ENCODE measurements at places on chromosomes 2 and 18. TPM values are rescaled to one million over a fixed set of nuclear protein-coding genes. Genes with fewer than 3 reads are reported as not detected.

The MREG gene
- not detected for polyA plus RNA-seq

The GPR35 gene
- polyA plus RNA-seq, result 36.3 TPM

The RESP18 gene
- polyA plus RNA-seq, result not detected

The CASP10 gene
- polyA plus RNA-seq, result 23.3 TPM

The VIT gene
- polyA plus RNA-seq, result not detected

The NCKAP5 gene
- not detected for polyA plus RNA-seq

GRCh38 chr2:27123302-27124150 lies at the start of gene ABHD1:
Gene ABHD1, plus strand, starts transcription at chr2:27123815. Its CDS starts 134 bp downstream, at chr2:27123949.
- peak; percentile 96 for DNase-seq

DNA sequence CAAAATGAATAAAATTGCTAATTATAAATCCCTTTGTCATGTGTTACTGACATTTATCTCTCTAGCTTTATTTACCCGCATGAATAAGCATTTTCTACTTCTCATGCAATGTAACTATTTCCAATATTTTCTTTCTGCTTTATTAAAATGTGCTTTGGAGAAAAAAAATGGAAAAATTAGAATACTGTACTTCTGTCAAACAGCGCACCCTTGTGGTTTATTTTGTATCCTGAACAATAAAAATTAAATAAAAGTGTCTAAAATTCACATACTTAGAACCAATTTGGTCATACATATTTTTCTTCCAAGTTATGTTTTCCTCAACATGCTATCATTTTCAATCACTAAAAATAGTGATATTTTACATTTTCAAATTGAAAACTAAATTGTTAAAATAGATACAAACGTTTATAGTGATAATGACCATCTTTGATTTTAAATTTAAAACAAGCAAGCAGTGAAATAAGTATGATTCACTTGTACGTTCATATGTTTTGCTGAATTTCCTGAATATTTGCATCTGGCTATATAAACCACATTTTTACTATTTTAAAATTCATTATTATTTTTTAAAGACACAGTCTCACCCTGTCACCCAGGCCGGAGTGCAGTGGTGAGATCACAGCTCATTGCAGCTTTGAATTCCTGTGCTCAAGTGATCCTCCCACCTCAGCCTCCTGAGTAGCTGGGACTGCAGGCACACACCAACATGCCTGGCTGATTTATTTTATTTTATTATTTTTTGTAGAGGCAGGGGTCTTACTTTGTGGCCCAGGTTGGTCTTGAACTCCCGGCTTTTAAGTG lies 95.9 kb upstream of the GRB14 start:
- peak; percentile 19 for DNase-seq

DNA sequence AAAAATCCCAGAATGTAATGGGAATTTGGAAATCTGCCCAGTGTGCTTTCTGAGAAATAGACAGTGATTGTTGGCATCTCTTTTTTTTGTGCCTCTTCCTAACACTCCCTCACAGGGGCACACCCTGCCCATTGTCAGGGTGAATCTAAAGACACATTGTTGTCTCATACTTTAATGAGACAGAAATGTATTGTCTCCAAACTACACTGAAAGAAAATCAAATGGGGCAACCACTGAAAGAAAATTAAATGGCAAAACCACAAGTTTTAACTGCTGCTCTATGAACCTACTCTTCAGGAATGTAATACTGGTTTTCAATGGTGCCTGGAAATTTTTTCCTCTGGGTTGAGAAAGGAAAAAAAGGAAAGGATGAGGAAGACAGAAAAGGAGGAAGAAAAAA lies 43.2 kb upstream of the GLS start:
- DNase-seq, result no peak

GRCh38 chr2:20665243-20666004 lies 1.5 kb upstream of the GDF7 start:
- no peak for DNase-seq

GRCh38 chr18:3055186-3055728 lies 42.3 kb upstream of the LPIN2 start:
- DNase-seq, result no peak

DNA sequence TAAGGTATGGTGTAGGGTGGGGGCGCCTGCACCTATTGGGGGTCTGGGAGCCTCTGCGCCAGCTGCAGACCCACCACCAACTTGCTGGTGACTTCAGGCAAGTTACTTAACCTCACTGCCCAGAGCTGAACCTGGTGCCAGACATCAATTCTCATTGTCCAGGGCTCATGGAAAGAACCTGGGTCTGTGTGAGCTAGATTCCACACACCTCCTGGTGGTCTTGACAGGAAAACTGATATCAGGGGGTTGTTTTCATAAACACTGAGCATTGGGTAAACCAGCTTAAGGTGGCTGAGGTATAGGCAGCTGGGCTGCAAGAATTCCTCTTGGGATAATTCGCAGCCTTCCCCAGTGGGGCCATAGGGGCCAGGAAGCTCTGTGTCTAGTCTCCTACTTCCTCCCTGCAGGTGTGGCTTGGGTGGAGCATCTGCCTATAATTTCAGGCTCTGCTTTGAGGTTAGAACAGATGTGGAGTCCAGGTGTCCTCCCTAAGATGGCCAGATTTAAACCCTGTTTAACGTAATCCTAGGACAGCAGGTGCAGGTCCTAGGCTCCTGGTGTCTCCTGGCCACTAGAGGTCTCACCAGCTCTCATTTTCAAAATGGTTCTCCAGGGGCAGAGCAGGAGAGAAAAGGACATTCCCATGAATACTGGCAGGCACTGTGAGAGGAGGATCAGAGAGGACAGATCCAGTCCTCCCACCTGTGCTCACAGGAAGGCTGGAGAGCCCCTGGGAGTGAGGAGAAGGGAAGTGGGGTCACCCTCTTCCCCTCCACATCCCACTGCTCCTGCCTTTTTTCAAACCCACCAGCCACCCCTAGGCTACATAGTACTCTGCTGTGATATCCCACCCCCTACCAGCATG lies 100.4 kb upstream of the SMAD2 start:
- no peak for DNase-seq

GRCh38 chr18:57921708-57922107 lies 118.6 kb upstream of the ATP8B1 start:
- peak; percentile 40 for DNase-seq

DNA sequence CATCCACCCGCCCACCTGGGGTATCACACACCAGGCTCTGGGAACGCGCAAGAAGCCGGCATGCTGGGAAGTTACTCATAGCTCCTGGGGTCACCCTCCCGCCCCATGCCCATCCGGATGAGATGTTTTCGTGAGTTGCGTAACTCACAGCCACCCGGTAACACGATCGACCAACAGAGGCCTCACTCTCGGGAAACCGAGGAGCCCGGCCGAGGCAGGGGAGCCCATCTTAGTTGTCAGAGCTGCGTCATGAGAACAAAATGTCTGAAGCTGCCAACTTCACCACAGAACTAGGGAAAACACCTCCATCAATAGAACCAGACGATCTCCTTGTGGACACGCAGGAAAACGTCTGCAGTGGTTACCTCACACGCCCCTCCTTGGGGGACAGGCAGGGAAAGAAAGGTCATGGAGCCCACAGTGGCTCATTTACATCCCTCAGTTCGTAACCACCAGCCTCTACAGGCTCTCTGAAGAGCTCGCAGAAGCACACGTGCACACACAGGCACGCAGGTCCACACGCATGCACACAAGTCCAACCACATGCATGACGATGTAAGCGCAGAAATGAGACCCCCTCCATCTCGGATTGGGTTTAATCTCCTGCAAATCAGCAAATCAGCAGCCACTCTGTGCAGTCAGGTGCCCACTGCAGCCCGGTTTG lies 26.2 kb downstream of the ADI1 start:
- DNase-seq, result no peak

DNA sequence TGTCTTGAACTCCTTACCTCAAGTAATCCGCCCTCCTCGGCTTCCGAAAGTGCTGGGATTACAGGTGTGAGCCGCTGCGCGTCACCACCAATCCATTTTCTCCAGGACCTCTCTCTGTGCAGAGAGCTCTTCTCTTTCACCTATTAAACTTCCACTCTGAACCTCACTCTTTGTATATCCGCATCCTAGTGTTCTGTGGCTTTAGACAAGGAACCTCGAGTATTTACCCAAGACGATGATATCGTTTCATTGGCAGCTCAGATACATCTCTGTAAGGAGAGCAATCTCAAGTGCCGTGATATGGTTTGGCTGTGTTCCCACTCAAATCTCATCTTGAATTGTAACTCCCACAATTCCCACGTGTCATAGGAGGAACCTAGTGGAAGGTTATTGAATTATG lies 15.1 kb upstream of the WDR33 start:
- no peak for DNase-seq

DNA sequence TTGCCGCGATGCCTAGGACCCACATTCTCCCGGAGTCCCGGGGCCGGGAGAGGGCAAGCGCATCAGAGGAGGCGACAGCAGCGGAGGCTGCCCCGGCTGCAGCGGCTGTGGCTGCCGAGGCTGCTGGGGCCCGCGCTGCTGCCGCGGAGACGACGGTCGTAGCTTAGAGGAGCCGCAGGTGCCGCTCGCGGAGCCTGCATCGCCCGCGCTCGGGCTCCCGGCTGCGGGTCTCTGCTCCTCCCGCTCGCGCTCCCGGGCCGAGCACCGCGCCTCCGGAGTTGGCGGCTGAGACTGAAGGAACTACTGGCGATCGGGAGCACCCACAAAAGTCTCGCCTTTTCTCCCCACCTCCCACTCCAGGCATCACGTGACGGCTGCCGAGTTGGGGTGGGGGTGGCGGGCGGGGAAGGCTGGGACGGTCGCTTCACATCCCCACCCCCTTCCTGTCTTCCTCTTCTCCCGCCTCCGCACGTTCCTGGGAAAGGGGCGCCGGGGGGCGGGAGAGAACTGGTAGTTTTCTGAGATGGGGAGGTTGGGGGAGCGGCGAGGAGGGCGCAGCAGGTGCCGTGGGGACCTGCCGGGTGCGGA lies at the start of gene LYPD1:
Gene LYPD1, minus strand, starts transcription at position 298 of the 588 bp plus-strand sequence. Its CDS starts 273 bp downstream, at position 25.
- no peak for DNase-seq

DNA sequence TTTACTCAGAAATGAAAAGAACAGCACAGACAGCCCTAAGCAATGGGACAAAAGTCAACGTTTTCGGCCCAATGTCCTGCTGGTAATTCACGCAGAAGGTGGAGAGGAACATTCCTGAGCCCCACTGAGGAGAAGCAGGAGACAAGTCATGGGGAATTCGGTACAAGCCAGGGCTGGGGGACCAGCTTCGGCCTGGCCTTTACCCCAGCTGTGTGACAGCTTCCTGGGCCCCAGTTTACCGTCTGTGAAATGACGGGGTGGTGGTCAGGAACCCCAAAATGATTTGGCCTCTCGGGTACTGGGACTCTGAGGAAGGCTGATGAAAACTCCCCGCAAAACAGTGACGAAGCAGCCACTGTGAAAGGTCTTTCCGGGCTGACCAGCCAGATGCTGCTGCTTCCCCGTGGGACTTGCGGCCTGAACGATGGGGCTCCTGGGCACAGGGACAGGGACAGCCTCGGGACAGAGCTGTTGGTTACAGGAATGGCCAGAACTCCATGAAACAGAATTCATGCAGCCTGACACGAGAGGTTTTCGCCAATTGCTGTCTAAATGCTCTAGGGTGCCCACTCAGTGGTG lies 21.6 kb downstream of the KIF1A start:
- DNase-seq, result no peak

DNA sequence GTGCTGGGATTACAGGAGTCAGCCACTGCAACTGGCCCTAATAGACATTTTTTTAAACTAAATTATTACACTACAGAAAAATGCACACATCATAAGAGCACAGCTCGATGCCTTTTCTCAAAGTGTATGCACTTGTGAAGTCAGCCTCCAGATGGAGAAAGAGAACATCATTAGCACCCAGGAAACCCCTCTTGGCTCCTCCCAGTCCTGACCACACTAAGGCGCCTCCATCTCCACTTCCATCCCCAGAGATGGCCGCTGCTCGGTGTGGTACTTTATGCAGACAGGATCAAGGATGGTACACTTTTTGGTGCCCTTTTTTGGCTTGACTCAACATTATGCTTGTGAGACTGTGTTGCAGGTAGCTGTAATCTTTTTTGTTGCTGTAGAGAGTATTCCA lies 34.8 kb downstream of the RRM2 start:
- DNase-seq, result no peak

DNA sequence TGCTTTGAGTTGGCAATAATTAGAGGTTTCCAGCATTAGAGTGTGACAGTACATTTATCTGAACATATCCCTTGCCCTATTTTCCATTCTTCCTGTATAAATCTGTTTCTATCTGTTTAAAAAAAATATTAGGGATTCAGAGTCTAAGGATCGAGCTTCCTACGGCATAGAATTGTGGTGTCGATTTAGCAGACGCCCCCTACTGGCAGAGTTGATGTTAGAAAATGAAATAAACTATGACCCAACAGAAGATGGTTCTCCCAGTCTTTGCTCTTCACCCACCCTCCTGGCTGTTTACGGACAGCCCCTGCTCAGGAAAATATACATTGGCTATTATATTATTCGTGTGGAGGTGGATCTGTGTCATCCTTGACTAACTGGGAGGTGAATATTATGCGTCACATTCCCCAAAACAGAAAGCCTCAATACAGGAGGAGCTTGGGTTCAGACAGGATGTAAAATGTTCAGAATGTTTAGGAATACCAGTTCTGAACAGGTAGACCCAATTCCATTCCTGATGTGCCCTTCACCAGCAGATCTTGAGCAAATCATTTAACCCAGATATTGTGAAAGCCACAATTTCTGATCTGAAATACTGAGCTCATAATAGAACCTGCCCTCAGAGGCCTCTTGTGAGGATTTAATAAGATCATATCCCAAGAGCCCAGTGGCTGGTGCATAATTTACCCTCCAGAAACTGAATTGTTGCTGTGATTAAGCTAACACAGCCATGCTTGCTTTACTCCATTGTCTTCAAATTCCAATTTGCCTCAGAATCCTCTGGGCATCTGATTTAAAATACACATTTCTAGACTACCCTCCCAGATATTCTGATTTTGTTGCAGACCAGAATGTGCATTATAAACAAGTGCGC lies 10.8 kb upstream of the ERMN start:
- peak; percentile 49 for DNase-seq

- DNase-seq, result no peak
Measured at GRCh38 chr2:202317080-202317857, 51.7 kb downstream of the NOP58 start.

- peak; percentile 31 for DNase-seq
Measured at GRCh38 chr2:43609290-43609918, 13.6 kb upstream of the THADA start.

DNA sequence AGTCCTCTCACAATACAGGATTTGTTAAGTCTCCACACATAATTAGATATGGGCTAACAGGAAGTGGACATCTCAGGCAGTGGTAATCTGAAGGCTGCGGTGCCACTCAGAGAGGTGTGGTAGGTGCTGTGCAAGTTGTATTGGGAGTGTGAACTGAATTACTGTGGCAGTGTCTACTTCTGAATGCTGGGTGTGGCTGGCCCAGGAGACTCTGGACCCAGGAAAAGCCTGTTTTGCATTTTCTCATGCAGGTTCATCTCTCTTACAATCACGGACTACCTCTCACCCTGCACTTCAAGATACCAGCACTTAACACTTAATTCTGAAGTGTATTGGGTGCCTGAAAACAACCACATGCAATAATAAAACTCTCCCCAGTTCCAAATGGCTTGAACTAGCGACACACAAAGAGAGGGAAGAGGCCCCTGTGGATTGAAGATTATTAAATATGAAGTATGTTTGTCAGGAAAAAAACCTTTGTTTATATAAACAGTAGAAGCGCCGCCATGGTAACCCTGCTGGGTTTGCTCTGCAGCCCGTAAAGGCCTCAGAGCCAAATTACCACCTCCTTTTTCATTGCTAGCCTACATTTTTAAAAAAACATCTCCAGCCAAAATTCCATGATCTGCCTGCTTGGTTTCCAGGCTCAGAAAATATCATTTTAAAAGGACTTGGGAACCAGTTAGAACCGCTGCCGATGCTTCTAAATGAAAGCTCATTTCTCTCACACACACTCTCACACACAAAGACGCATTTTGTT lies 77.5 kb downstream of the GFPT1 start:
- DNase-seq, result no peak

Data from CD14-positive monocyte (primary cell).